ENCODE measurements at places on chromosomes 7 and 10.

GRCh38 chr7:26657206-26657641 lies 207.2 kb downstream of the SKAP2 start:
- DNase-seq = no peak

DNA sequence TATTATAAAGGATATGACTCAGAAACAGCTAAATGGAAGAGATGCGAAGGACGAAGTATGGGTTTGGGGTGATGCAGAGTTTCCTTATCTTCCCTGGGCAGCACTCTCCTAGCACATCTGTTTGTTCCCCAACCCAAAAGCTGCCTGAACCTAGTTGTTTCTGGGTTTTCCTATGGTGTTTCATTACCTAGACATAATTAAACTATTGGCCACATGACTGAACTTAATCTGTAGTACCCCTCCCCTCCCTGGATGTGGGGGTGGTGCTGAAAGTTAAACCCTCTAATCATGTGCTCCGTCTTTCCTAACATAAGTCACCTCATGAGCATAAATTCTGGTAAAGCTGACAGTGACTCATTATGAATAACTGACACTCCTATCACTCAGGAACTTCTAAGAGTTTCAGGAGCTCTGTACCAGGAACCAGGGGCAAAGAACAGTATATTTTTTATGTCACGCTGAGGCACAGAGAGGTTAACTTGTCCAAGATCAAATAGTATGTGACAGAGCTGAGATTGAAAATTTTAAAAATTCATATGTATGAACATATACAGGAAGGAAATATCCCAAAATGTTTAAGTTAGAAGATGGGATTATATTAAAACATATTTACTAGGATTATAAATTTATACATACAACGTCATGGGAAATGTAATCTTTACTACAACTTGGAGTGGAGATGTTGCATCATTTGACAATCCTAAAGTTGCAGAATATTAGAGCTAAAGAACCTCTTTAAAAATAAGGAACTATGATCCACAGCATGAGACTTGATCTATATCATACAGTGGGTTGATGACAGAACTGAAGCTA lies 4.8 kb downstream of the STRIP2 start:
- no peak for DNase-seq

- no peak for DNase-seq
These were observed 125.8 kb downstream of the MAD1L1 start for GRCh38 chr7:2106924-2107323.

GRCh38 chr7:111529507-111530355 lies 32.6 kb downstream of the IMMP2L start:
- no peak for DNase-seq

DNA sequence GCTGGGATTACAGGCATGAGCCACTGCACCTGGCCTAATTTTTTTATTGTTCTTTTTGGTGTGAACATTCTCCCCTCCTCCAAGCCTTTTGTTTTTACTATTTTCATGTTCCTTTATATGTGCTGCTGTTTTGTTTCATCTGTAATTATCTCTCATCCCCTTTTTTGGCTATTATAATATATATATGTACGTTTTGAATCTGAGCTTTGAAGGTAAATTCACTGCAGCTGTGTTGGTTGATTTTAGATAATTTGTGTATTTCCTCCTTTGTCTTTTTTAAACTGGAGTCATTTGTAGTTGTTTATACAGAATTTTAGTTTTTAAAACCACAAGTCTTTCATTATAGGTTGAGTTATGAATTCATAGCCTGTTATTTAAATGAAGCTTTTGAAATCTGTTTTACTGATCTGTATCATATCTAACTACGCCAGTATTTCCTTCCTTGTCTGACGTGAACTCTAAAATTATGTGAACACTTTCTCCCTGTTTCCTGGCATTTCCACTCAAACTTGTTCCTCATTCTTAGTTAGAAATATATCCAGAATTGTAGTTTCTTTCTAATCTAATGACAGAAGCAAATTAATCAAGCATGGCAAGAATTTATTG lies 54.9 kb downstream of the PTEN start:
- DNase-seq = no peak

GRCh38 chr7:37974711-37975110 lies 54.3 kb downstream of the EPDR1 start:
- DNase-seq = no peak

DNA sequence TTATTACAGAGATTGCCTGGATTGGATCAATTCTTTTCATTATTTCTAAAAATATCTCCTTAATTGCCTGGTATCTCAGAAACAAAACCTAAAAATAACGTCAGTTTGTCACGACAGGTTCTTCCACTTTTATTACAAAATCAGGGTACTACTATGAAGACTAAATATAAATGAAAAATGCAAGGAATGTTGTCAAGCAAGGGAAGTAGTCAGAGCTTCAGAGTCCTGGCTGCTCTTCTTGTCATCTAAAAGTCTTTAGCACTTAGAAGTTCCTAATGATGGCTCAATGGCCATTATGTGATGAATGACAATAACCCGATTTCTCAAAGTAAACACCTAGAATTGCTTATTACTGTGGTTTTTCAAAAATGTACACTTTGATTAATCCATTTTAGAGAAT lies 192.2 kb downstream of the SEMA3A start:
- DNase-seq = no peak

GRCh38 chr10:7370511-7370910 lies 40.3 kb downstream of the SFMBT2 start:
- DNase-seq = no peak

DNA sequence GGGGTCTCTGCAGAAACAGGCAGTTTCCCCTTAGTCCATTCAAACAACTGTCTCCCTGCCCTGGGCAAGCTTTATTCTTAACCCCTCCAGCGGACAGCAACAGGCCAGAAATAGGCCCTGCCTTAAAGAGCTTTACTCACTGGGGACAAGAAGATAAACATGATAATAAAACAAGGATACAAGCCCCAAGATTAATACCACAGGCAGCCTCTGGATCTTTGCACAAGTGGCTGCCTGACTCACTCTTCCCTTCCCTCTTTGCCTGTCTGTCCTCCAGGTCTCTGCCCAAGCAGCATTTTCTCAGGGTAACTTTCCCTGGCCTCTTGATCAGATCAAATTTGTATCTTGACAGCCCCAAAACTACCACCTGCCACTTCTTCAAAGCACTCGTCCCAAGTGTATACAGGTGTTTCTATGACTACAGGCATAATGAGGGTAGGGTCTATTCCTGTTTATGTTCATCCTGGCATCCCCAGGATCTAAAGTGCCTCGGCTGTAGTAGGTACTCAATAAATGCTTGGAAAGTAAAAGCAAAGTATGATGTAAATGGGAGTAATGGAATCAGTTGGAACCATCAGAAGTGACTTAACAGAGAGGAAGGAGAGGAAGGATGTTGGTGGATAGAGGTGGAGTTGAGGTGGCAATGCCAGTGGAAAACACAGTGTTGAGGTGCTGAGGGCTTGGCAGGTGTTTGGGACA lies 7.0 kb upstream of the CAMK2G start:
- DNase-seq = no peak

DNA sequence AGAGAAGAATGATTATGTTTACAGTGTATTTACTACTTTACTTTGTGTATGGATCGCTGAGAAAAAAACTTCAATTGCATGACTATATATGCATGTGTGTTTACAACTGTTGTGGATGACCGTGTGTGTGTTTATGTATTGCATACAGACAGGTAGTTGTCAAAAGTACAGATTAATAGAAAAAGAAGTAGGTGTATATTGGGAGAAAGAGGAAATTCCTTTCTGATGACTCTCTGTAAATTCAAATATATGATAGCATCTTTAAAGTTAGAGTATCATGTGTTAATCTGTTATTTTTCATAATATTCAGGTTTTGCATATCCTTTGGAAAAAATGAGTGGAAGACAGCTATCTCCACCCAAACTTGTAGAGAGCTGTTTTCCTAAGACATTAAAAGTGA lies 160.4 kb upstream of the AGR3 start:
- DNase-seq = no peak

DNA sequence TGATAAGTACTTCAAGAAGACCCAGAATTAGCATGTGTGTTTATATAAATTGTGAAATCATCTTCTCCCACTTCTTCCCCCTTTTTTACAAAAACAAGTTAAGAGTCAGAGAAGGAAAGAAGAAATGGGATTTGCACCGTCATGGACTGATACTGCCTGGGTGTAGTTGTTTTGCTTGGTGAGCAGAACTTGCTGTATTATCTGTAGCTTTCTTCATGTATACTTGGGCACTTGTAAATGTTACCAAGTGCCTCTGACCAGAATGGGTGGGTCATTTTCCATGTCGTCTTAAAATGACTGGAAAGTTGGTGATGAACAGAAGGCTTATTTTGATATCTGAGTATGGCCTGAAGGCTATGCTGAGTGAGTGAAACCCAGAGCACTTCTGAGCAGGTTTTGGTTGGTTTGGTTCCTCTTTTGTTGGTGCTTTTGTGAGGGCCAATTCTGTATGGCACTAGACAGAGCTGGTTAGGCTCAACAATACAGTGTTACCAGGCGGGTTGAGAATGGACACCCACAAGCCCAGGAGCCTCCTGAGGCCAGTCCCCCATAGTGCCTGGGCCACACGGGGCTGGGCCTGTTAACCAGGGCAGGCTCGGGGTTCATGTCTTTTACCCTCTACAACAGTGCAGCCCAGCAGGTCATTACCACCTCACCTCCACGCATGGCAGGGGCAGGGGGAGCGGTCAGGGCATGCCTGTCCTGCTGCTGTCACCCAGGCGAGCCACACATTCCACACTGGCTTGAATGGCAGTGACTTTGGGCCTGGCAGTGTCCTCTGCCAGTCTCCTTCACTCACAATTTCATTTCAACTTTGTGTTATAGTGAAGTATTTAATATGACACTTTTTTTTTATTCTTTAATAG lies 115.1 kb downstream of the CCNY start:
- DNase-seq = no peak

GRCh38 chr7:36621396-36621795 lies 102.9 kb downstream of the AOAH start:
- DNase-seq = no peak

DNA sequence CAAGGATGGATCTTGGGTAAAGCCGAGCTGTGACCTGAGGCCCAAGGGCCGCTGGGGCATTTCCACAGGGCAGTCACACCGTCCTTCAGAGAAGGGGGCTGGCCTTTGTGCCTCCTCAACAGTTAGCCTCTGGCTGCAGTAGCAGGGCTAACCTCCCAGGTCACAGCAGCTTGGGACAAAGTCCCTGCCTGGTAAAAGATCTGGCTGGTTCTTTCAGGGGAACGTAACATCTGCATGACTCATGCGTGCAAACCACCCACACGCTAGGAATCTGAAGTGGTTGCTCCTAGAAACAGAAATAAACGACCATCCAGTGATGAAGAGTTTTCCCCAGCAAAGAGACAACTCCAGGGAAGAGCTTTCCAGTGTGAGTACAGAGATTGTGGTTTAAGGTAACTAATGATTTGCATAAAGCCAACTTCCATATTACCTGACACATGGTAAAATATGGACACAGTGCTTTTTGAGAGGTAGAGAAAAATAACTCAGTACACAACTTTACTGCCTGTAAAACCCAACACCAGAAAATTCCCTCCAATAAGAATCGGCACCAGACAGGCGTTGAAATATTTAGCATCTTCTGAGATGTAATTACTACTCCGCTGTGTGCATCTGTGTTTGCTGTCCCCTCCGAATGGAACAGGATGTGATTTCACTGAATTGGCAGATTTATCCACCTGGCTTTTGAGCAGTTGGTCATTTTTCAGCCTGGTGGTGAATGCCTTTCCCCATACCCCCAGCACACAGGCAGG lies 84.9 kb upstream of the ADRB1 start:
- peak; percentile 72 for DNase-seq

GRCh38 chr7:133139350-133139749 lies 57.5 kb upstream of the CHCHD3 start:
- DNase-seq = peak; percentile 7

- no peak for DNase-seq
These were observed 886 bp downstream of the NSUN6 start for GRCh38 chr10:18650404-18650997.

GRCh38 chr7:84248843-84249242 lies 54.3 kb upstream of the SEMA3A start:
- no peak for DNase-seq

DNA sequence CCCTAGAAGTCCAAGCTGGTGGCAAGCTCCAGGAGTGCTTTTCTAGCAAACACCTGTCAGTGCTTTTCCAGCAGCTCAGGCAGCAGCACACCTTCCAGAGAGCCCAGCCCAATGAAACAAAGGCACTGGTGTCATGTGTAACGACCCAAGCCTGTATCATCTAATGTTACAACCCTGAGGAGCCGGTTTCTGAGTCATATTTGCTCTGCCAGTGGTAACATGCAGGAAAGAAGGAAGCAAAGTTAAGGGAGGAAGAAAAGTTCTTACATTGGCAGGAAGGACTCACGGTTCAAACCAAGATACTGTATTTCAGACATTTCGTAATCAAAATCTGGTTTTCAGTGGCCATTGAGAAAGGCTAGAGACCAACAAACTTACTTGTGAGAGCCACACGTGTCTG lies at the start of gene ANKRD22:
TSS of gene ANKRD22 (minus strand) at position 139 of the 400 bp plus-strand sequence. CDS start 237 bp downstream, outside the sequence.
- no peak for DNase-seq

- DNase-seq = no peak
These were observed 134.3 kb downstream of the GRK5 start for GRCh38 chr10:119341459-119342301.

DNA sequence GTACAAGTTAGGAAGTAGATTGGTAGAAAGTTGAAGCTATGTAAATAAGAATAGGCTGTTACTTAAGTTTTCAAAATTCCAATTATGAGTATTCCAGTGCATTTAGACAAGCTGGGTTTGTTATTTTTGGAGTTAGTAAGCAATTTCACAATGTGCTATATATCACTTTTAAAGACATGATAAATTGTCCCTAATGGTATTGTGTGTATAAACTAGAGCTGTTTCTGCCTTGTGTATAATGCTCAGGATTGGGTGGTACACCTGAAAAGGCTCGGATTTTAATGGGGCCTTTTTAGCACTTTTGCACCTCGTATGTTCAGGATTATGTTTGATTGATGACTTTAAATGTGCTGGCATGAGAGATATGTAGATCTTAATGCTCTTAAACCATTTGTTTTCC lies 175.8 kb downstream of the VTI1A start:
- no peak for DNase-seq
